Pulmonary artery endothelial cell (primary cell): ENCODE measurements at places on chromosomes 1 and 21.

GRCh38 chr1:36735436-36735835 lies 252.7 kb upstream of the CSF3R start:
- no peak for DNase-seq

DNA sequence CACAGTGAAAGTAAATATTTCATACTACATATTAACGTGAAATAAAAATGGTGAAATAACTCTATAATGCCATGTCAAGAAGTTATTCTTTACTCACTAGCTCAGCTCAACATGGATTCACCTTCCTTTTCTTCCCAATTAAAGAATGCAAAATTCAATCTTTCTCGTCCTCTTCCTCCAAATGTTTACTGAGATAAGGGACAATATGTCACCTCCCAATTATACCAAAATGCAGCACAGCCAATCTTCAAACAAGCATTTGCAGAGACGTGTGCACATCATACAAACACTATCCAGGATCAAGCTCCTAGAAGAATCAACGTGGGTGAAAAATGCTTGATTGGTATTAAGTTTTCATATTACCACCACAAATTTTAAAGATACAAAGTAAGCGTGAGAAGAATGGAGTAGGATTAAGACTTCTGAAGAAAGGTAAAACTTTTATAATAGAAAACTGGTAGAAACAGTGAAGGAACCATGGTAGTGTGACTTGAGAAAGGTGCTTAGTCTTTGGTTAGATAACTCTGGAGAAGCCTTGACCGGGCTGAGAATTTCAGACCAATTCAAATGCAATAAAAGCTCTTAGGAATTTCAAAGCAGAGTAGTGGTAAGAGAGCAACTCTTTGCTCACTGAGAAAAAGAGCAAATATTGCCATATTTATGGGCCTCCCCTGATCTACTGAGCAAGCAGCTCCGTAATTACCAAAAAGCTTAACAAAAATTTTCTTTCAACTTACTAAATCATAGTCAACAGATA lies 7.2 kb downstream of the PTP4A2 start:
- DNase-seq = no peak

GRCh38 chr1:109657970-109658369 lies 2.1 kb downstream of the GSTM4 start:
- DNase-seq = no peak

DNA sequence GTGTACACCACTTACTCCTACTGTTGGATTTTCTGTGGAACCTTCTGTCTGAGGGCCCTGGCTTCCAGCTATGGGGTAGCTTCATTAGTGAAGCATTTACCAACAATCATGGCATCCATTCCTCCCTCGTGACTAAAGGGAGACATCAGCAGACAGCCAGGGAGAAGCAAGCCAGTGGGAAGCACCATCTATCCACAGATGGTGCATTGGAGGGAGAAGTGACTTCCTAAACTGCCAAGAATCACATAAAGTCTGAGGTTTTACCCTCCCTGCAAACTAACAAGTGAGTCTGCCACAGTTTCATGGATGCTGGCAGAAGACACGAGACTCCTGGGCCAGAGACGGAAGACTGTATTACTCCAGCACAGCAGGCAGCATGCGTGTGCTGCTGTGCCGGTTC lies 31.4 kb downstream of the UMODL1 start:
- DNase-seq = no peak

DNA sequence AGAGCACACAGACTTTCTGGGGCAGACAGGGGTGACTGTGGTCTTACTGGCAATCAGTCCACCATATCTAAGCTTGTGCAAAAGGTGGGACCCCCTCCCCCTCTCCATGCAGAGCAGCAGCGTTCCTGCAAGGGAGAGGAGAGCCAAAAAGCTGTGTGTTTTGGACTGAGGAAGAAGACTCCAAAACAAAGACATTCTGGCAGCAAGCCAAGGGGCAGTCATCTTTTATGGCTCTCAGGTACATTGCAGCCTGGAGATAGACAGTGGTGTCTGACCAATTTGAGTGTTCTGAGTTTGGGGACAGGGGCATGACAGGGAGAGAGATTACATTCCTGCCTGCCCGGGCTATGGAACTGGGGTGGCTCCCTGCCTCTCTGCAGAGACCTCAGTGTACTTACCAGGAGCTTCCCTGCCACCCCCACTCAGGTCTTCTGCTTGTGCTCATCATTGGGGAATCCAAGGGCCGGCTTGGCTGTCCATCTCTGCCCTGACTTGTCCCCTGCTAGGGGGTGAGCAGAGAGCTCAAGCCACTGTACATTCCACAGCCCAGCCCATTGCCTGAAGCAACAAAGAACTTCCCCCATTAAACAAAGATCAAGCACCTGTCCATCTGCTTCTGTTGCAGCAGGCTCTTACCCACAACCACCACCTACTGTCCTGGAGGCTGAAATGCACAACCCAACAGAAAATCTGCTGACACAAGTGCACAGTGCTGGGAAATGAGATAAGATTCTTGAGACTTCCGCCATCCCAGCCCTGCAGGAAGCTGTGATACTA lies 131.1 kb downstream of the EVI5 start:
- DNase-seq = peak; percentile 11

GRCh38 chr1:171935086-171935485 lies 93.8 kb downstream of the DNM3 start:
- no peak for DNase-seq

DNA sequence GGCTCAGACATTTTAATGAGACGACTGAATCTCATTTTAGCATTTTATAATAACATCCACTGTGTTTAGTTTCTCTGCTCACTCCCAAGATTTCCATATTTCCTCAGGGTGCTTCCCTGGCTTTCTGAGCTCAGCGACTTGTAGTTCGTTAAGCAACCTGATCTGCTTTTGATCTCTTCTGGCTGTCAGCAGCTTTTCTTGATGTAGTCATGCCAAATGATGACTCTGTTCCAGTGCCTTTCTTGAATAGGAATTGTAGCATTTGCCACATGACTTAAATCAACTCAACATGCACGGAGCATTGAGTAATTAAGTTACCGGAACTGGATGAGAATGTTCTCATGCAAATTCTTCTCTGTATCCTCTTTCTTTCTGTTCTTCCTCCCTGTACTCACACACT lies 246.1 kb downstream of the FMN2 start:
- no peak for DNase-seq

DNA sequence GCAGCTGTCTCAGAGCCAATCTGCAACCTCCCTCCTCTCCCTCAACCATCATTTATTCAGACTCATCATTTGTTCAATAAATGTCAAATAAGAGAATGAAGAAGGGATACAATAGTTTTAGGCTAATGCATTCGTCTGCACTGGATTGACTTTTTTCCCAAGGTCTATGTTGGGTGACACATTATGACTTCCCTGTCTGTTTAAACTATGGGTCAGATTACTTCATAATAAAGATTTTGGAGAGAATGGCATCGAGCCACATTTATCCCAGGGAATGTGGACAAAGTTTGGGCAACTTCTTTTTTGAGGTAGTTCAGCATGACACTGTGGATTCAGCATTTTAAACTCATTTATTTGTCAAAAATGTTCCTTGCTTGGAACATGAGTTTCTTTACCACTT lies 107.4 kb upstream of the ADGRL2 start:
- no peak for DNase-seq

GRCh38 chr21:26093122-26093521 lies 77.4 kb downstream of the APP start:
- DNase-seq = no peak

GRCh38 chr1:41842993-41843755 lies 75.5 kb downstream of the HIVEP3 start:
- DNase-seq = no peak

DNA sequence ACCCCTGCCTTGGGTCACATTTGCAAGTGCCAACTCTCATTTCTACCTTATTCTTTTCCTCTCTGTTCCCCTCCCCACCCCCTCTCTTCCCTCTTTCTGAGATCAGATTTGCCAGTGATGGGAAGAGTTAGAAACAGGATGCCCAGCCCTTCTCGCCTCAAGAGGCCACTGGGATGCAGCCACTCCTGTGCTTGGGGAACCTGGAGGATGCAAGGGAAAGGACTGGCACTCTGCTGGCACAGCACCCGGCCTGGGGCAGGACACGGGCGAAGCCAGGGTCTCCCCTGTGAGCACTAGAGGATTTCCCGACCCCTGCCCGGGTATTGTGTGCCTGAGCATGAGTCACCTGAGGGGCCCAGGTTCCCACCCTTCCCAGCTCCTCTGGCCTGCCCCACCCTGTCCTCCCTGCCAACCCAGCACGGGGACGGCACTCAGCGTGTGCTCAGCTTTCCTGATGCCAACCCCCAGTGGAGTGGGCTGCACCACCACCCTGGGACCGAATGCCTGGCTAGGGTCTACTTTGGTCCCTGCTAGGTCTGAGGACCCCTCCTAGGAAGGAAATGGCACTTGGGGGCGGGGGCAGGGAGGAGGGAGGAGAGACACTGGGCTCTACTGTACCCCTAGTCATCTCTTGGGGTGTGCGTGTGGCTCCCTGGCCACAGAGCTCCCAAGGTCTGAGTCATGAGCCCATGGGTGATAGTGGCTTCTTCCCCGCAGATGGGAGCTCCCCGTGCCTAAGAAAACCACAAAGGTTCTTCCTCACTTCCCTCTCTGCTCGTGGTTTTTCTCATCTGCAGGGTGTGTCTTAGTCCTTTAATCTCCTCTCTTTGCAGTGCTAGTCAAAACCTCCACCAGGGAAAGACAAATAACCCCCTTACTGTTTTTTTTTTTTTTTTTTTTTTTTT lies 12.4 kb downstream of the LMNA start:
- DNase-seq = no peak

GRCh38 chr1:154429841-154430611 lies 24.9 kb downstream of the IL6R start:
- no peak for DNase-seq

DNA sequence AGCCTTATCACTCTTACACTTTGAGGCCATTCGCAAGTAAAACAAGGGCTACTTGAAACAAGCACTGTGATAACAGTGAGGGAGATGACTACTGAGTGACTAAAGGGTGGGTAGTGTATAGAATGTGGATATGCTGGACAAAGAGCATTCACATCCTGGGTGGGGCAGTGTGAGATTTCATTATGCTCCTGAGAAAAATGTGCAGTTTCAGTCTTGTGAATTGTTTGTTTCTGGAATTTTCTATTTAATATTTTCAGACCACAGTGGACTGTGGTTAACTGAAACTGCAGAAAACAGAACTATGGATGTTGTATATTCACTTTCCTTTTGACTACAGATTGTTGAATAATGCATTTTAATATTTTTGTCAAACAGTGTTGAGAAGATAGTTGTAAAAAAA lies 25.1 kb upstream of the B3GALT2 start:
- no peak for DNase-seq

DNA sequence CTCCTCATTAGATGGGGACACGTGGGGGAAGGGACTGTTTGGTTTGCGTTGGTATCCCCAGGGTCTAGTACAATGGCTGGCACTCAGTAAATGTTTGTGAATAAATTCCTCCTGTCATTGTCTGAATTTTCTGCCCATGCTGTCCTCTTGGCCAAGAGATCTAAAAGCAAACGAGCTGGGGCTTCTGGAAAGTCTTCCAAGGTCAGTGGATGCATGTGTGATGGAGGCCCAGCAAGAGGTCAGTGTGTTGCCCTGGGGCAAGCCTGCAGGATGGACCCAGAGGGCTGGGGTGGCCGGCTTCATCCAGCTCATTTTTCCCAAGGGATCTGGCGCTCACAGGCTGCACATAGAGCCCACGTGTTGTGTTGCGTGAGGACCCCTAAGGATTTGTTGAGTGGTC lies 30.0 kb upstream of the JUN start:
- DNase-seq = no peak

DNA sequence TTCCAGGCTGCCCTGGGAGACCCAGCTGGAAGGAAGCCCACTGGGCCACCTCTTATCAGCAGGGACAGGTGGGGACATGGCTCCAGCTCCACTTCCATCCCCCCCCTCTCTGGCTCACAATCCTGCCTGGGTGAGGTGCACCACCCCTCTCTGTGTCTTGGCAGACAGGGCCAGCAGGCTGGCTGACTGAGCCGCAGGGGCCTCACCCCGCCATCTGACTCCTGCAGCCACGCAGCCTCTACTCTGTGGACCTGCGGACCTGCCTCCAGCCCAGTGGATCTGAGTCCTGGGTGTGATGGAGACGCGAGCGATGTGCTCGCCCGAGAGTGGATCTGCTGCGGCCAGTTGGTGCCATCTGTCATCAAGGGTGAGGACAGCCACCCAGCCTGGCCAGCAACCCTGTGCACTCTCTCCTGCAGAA lies 30.1 kb downstream of the RCC2 start:
- DNase-seq = no peak

- DNase-seq = no peak
Measured at GRCh38 chr1:91691525-91691924, 190.9 kb downstream of the CDC7 start.

- DNase-seq = no peak
Measured at GRCh38 chr1:201656311-201657032, 117.5 kb downstream of the NAV1 start.

DNA sequence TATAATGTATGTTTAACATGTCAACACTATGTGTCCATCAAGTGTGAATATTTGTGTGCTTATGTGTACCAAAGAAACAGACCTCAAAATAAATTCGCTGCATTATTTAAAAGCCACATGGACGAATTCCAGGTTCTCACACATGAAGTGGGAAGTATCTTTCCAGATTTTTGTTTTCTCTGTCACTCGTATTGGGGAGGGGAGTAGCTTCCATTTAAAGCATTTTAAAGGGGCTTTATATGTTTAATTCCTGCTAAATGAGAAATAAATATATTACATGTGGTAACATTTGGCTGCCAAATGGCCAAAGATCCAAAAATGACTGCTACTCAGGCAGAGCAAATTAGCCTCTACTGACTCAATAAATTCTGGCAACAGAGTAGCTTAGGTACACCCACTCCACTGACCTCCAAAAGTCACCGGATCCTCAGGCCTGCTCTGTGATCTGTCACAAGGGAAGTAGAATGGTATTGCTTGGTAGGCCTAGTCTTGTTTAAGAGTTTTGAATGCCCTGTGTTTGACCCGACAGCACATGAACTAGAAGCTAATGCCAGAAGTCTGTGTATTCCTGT lies 178.1 kb downstream of the ZP4 start:
- DNase-seq = no peak

- DNase-seq = no peak
Measured at GRCh38 chr1:182087304-182087703, 25.8 kb upstream of the ZNF648 start.

GRCh38 chr1:229059671-229060539 lies 211.0 kb upstream of the RAB4A start:
- DNase-seq = peak; percentile 69

DNA sequence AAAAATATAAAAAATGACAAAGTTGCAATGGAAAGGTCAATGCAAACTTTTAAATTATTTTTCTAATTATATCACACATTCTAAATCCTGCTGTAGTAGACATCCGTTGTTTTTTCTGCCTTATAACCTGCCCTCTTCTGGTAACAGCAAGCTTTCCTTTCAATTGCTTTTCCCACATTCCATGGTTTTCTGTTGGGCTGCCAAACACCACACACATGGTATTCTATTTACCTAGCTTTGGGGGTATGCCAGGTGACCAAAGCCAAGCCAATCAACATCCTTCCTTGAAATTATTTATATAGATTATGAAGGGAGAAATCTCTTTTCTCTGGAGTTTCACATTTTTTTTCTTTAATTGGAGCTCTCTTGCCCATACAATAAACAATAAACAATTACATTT lies 3.4 kb upstream of the LAMC1 start:
- DNase-seq = peak; percentile 73
